ENCODE measurements at places on chromosomes 4 and X.

- peak; percentile 44 for DNase-seq
These were observed 339.8 kb upstream of the GATB start for GRCh38 chr4:152100379-152101201.

- no peak for DNase-seq
These were observed 87.1 kb downstream of the TBC1D19 start for GRCh38 chr4:26670903-26671537.

- no peak for DNase-seq
These were observed 934 bp downstream of the PDHA1 start for GRCh38 chrX:19344661-19345060.

DNA sequence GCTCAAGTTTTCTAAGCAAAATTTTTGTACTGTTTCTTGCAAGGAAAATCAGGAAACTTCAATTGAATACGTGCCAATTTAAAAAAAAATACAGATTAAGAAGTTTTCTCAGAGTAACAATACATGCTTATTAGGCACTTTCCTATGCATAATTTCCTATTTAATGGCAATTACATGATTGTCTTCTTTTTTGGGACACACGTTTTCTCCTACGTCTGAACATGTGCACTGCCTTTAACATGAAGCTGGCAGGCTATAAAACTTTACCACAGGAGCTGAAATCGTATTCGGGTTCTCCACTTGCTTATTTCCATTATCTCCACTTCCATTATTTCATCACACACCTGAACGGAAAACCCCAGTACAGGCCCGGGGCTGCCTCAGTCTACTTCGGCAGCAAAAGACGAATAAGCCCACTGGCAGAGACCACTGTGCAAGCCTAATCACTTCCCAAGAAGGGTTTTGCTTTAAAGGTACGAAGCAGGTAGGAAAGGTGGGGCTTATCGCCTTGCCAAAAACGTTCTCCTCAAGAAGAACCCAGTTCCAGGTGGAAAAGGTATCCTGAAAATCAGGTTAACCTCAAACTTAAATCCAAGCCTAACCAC is 575 bp downstream of the RCHY1 start:
- peak; percentile 6 for DNase-seq

DNA sequence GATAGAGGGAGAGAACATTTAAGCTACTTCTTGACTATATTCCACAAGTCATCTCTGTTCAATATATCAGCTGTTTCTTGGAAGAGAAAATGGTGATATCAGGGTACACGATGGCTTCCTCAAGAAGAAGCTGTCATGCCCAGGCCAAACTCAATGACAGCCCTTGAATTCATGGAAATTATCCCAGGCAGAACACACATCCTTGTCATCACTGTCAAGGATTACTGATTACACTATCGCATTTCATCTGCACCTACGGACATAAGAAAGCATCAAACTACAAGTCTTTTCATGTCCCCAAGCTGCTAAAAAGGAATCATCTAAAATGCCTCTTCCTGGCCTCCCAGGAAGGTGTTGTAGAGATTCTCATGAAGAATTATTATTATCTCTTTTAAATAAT is 165.2 kb upstream of the SLC7A11 start:
- DNase-seq, result no peak

- DNase-seq, result no peak
These were observed 75.4 kb upstream of the C4orf50 start for GRCh38 chr4:6093671-6094070.

- DNase-seq, result no peak
These were observed 61.1 kb downstream of the IQCM start for GRCh38 chr4:149754526-149754925.

Data from SW480 (cell line).